ENCODE measurements at places on chromosomes 7 and 10. TPM values are rescaled to one million over a fixed set of nuclear protein-coding genes. Genes with fewer than 3 reads are reported as not detected.

The ADCYAP1R1 gene
- 1.1 TPM for polyA plus RNA-seq

The PPP2R2D gene
- polyA plus RNA-seq = 12.7 TPM

The HACD1 gene
- polyA plus RNA-seq = 5.2 TPM

The TMEM229A gene
- 3.3 TPM for polyA plus RNA-seq

The MAD1L1 gene
- 5.6 TPM for polyA plus RNA-seq

The SCART1 gene
- polyA plus RNA-seq = 0.67 TPM

The CASTOR2 gene
- polyA plus RNA-seq = not detected

The TMEM139 gene
- polyA plus RNA-seq = 2.9 TPM

The PLPP4 gene
- polyA plus RNA-seq = 1.2 TPM

The NFKB2 gene
- not detected for polyA plus RNA-seq

The NUPR2 gene
- 3.0 TPM for polyA plus RNA-seq

The PRKAR2B gene
- polyA plus RNA-seq = 55.7 TPM

The CTAGE4 gene
- polyA plus RNA-seq = not detected

The STK31 gene
- not detected for polyA plus RNA-seq

The FZD1 gene
- polyA plus RNA-seq = 5.5 TPM

The TACR2 gene
- polyA plus RNA-seq = 1.7 TPM

The GARIN1A gene
- polyA plus RNA-seq = 0.17 TPM

The NDUFB2 gene
- polyA plus RNA-seq = 1,429 TPM

The AHR gene
- polyA plus RNA-seq = 1.1 TPM

The SHH gene
- 3.3 TPM for polyA plus RNA-seq

The GHRHR gene
- not detected for polyA plus RNA-seq

The SYT15 gene
- polyA plus RNA-seq = 0.81 TPM

The NXPH1 gene
- polyA plus RNA-seq = 4.6 TPM

The IRF5 gene
- polyA plus RNA-seq = not detected

The SPDYE16 gene
- 0.51 TPM for polyA plus RNA-seq

The NANOS1 gene
- polyA plus RNA-seq = 1.4 TPM

The HOXA2 gene
- polyA plus RNA-seq = not detected

The MBLAC1 gene
- polyA plus RNA-seq = not detected

The CC2D2B gene
- polyA plus RNA-seq = 6.2 TPM

The GPR37 gene
- polyA plus RNA-seq = not detected

The FGFR2 gene
- 53.3 TPM for polyA plus RNA-seq

Measured in Purkinje cell (primary cell).